A172 (cell line): ENCODE measurements at places on chromosomes 4 and X.

- peak; percentile 84 for DNase-seq
Measured at GRCh38 chr4:118942465-118942864, 53.8 kb downstream of the SYNPO2 start.

GRCh38 chr4:10369517-10369916 is 87.7 kb downstream of the ZNF518B start:
- DNase-seq = no peak

GRCh38 chrX:6852869-6853268 is 294.6 kb upstream of the STS start:
- DNase-seq = no peak

GRCh38 chr4:61203436-61203790 is 3.3 kb downstream of the ADGRL3 start:
- no peak for DNase-seq

DNA sequence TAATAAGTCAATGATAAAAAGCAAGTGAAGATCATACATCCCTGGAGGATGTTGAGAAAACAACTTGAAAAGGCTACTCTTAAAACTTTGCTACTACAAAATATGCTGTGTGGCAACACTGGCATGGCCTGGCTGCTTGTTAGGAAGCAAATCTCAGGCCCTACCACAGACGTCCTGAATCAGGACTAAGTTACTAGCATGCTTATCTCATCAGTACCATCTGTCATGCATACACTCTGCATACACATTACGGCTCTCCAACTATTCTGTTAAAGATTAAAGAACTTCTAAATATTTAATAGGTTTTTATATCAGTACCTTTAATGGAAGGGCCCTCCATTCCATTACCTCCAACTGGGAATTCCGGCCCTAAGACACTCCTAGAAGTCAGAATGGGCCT is 8.2 kb downstream of the PAPSS1 start:
- no peak for DNase-seq

DNA sequence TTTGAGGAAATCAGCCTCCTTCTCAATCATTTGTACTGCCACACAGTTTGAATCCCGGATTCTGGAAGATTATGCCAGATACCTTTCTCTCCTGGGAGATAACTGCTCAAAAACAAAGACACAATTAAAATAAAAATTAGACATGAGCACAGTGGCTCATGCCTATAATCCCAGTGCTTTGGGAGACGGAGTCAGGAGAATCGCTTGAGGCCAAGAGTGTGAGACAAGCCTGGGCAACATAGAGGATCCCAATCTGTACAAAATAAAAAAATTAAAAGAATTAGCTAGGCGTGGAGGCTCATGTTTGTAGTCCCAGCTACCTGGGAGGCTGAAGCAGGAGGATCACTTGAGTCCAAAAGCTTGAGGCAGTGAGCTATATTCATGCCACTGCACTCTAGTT is 376.3 kb upstream of the ZFP42 start:
- DNase-seq = no peak

DNA sequence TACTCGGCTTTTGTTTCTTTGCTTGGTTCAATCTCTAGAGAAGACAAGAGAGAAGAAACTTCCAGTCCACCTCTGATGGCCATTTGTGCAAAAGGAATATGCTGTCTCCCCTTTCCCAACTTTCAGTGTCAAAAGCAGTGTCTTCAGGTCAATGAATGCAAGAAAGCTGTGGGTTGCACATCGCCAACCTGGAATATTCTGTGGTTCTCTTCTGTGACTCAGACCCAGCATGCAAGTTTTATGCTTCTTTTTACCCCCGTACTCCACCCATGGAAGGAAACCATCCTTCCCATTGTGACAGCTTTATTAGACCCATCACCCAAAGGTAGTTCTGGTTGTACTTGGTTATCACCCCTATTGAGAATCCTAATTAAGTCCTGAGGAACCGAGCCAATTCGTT is 135.6 kb upstream of the MBNL3 start:
- no peak for DNase-seq

GRCh38 chr4:118395057-118395644 is 42.3 kb upstream of the PRSS12 start:
- DNase-seq = no peak

DNA sequence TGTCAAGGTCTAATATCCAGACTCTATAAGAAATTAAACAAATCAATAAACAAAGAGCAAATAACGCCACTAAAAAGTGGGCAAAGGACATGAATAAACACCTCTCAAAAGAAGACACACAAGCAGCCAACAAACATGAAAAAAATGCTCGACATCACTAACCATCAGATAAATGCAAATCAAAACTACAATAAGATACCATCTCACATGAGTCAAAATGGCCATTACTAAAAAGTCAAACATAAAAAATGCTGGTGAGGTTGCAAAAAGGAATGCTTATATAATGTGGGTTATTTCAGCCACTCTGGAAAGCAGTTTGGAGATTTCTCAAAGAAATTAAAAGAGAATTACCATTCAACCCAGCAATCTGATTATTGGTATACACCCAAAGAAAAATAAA is 481.1 kb downstream of the STPG2 start:
- DNase-seq = no peak

DNA sequence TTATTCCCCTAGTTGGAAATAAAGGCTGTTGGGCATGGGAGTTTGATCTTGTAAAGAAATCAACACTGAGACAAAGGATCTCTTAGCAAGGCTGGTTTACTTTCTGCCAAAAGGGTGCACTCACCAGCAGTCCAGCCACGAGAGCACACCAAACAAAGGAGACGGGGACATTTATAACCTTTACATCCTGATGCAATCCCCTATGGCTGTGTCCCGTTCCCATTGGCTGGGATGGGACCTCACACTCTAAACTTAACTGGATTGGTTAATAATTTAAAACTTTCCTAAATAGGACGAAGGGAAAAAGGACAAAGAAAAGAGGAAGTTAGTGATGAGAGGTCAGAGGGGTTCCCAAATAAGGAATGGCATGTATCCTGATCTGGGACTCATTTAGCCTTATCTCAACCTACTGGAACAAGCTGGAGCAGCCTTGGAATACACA is 17.9 kb downstream of the METAP1 start:
- DNase-seq = no peak
